Activated T-helper 1 cell treated with anti-CD3 and anti-CD28 coated beads, Interleukin-12 subunit alpha, Interleukin-12 subunit beta, Interleukin-2, Interleukin-4 antibody, amounts not matched to agents 30 ng/mL and 10 ng/mL and 1 ng/mL, durations not matched to agents 14 hours and 24 hours and 36 hours (primary cell): ENCODE measurements at places on chromosomes 12 and 14. TPM values are rescaled to one million over a fixed set of nuclear protein-coding genes. Genes with fewer than 3 reads are reported as not detected.

The TMPRSS12 gene
- not detected in 2 replicates for total RNA-seq

The CACNA1C gene
- total RNA-seq, result 0.18 and 0.27 TPM in 2 replicates

DNA sequence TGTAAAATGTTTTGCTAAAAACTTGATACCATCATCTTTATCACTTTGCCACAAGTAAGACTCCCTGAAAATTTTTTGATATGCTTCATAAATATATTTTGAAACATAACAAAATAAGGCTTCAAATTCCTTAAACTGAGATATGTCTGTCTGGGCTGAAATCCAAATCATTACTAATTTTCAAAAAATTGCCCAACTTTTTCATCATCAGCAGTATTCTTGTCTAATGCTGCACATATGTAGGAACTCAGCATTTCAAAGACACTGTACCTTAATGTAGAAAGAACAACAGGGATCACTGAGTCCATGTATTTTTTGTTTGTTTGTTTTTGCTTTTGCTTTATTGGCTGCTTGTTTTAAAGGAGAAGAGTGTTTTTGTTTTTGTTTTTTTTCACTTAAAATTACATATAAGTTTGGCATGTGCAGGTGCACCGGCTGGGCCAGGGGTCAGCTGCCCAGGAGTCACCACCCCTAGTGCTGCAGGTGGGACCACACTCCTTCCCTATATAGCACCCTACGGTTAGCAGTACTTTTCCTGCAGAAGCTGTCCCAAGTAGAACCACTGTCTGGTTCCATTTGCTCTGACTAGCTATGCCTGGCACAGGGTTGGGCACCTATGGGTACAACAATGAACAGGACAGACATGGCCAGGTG is 231.2 kb downstream of the PIK3C2G start:
- no peak overlapping the region for H3K27ac ChIP-seq
- no peaks in the 10 kb centered on the region for H3K27me3 ChIP-seq
- no peak overlapping the region for H3K4me3 ChIP-seq
- H3K4me1 ChIP-seq, result no peaks in the 10 kb centered on the region

The LTB4R2 gene
- total RNA-seq, result 8.9 and 10.3 TPM in 2 replicates

DNA sequence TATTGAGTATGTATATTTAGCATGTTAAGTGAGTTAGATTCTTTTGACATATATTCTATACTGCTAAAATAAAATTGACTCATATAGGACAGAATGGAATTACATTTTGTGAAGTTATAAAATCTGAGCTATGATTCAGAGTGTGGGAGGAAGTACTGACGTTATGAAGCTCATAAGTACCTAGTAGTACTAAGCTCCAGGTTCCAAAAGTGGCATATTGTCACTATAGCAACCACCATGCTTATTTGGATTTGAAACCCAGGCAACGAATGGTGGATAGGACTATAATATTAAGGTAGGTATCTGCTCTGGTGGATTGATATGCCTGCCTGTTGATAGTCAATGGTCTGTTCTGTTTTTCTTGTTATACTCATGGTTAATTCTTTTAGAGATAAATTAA is 2.2 kb upstream of the FBXO33 start:
- H3K27ac ChIP-seq, result no peak overlapping the region
- DNase-seq, result no peak
- H3K4me1 ChIP-seq, result peaks cover 27% of the 10 kb centered on the region
- H3K36me3 ChIP-seq, result peaks cover 2% of the 10 kb centered on the region

The ADAM21 gene
- not detected in 2 replicates for total RNA-seq

- H3K4me1 ChIP-seq, result no peaks in the 10 kb centered on the region
- no peak overlapping the region for H3K27ac ChIP-seq
- no peak for DNase-seq
These were observed 60.5 kb upstream of the OR10AD1 start for GRCh38 chr12:48263617-48264016.

The ASB2 gene
- total RNA-seq, result 21.1 and 23.4 TPM in 2 replicates

The MMAB gene
- total RNA-seq, result 41.9 and 42.2 TPM in 2 replicates

- H3K4me1 ChIP-seq, result no peaks in the 10 kb centered on the region
- no peak for DNase-seq
- no peak overlapping the region for H3K27ac ChIP-seq
- H3K36me3 ChIP-seq, result no peaks in the 10 kb centered on the region
These were observed 31.1 kb upstream of the IFNG-AS1 start for GRCh38 chr12:67958187-67958586.

- DNase-seq, result no peak
- no peaks in the 10 kb centered on the region for H3K4me1 ChIP-seq
- H3K27me3 ChIP-seq, result peaks cover 5% of the 10 kb centered on the region
- no peak overlapping the region for H3K27ac ChIP-seq
- no peaks in the 10 kb centered on the region for H3K36me3 ChIP-seq
These were observed 56.1 kb downstream of the FIGNL2 start for GRCh38 chr12:51792417-51792816.

The ZNF219 gene
- 8.2 and 8.3 TPM in 2 replicates for total RNA-seq

DNA sequence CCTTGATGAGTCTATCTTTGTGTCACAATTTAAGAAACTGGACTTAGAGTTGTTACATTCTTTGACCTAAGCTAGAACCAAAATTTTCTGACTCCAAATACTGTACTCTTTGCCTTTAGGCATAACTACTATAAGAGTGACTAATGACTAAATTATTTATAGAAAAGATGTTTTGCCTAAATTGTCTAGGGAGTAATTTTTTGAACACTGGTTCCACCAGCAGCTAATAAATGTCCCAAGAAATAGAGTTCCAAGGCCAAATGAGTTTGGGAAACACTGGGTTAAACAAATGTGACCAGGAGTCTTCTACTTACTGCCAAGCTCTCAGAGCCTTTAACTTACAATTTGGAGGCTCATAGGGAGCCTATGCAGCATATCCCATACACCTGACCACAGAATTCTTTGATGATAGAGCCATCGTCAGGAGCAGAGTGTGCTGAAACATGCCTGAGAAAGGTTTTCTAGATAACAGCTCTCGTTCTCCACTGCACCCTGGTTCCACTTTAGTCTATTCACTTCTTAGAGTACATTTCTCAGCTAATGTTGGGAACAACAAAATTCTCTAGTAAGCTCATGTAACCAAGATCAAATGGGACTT is 215.9 kb upstream of the HMGA2 start:
- H3K4me3 ChIP-seq, result no peak overlapping the region
- no peaks in the 10 kb centered on the region for H3K27me3 ChIP-seq
- DNase-seq, result no peak
- no peaks in the 10 kb centered on the region for H3K36me3 ChIP-seq
- no peak overlapping the region for H3K27ac ChIP-seq
- H3K4me1 ChIP-seq, result no peaks in the 10 kb centered on the region

GRCh38 chr12:29396774-29397173 is 15.8 kb upstream of the ERGIC2 start:
- H3K27ac ChIP-seq, result no peak overlapping the region
- no peak for DNase-seq
- no peak overlapping the region for H3K4me3 ChIP-seq
- peaks cover 8% of the 10 kb centered on the region for H3K27me3 ChIP-seq
- no peaks in the 10 kb centered on the region for H3K36me3 ChIP-seq
- H3K4me1 ChIP-seq, result no peaks in the 10 kb centered on the region

The CCDC91 gene
- 12.9 and 15.0 TPM in 2 replicates for total RNA-seq

GRCh38 chr12:105705765-105706164 is 375.3 kb downstream of the C12orf75 start:
- H3K27me3 ChIP-seq, result no peaks in the 10 kb centered on the region
- no peak overlapping the region for H3K27ac ChIP-seq
- no peak for DNase-seq

DNA sequence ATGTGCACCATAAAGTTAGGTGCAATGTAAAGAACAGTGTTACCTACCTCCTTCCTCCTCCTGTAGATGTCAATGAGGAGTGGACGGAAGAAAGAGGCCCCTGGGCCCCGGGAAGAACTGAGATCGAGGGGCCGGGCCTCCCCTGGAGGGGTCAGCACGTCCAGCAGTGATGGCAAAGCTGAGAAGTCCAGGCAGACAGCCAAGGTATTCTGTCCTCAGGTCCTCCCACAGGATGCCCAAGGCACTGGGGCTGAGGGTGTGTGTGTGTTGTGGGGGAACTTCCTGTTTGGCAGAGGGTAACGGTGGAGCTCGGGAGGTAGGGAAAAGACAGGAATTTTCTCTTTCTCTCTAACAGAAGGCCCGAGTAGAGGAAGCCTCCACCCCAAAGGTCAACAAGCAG is 6.4 kb downstream of the ATN1 start:
- no peaks in the 10 kb centered on the region for H3K27me3 ChIP-seq
- peaks cover 76% of the 10 kb centered on the region for H3K4me1 ChIP-seq
- H3K4me3 ChIP-seq, result peak overlapping the region; percentile 25
- peak overlapping the region; percentile 98 for H3K27ac ChIP-seq
- no peak for DNase-seq

DNA sequence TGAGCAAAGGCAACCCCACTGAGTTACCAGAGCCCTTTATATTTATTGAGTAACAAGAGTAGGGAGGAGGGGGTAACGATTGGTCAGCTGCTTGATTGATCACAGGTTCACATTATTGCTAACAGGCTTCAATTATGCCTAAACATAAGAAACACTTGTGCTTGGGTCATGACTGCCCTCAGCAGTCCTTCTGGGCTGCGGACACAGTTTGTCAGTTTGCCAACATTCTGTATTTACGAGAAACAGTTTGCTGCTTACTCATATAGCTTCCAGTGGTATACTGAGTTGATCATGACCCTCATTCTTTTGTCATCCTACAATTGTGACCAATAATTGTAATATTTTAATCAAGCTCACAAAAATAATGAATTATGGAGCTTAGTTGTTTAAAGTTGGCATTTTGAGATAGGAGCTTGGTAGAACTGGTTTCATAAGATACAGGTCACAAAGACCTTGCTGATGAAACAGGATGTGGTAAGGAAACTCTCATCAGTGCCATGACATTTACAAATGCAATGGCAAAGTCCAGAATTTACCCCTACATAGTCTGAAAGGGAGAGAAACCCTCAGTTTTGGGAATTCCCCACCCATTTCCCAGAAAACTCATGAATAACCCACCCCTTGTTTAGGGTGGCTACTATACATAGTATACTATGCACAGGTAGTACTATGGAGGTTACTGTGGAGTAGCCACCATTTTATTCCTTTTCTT is 1421.0 kb upstream of the FLRT2 start:
- H3K36me3 ChIP-seq, result no peaks in the 10 kb centered on the region
- H3K4me1 ChIP-seq, result no peaks in the 10 kb centered on the region
- no peak overlapping the region for H3K4me3 ChIP-seq
- no peak overlapping the region for H3K27ac ChIP-seq
- DNase-seq, result no peak
- H3K27me3 ChIP-seq, result no peaks in the 10 kb centered on the region

DNA sequence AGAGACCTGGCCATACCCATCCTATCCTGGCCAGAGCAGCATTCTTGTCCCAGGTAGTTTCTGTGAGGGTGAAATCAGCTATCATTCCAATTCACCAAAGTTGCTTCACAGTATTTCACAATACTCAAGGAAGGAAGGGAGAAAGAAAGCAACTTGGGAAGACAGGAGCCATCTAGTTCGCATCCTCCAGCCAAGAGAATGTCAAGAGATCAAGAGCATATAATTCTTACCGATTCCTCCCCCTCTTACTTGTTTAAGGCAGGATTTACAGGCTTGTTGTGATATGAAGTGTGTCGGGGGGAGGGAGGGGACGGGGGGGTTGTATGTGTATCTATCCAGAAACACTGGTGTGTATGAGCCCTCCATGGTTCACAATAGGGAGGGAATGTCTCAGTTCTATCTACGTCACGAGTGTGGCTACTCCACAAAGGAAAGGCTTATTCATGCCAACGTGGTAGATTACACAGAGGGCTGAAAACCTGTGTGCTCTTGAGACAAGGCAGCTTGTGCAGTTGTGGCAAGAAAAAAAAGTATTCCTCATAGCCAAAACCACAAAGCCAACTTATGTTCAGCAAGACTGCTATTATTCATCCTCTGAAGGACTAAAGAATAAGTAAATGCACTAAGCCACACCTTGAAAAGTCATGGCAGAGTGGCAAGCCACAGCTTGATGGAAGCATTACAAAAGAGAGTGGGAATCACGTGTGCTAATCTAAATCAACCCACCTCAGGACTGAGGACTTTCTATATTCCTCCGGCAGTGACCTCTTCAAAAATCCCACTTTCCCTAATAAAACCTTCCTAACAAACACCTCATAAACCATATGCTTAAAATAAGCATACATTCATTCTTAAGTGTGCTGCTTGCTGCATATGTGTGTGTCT is 35.0 kb downstream of the CORO1C start:
- no peaks in the 10 kb centered on the region for H3K27me3 ChIP-seq
- DNase-seq, result no peak
- H3K36me3 ChIP-seq, result peaks cover 33% of the 10 kb centered on the region

The RASAL1 gene
- total RNA-seq, result 0.10 and 0.34 TPM in 2 replicates

DNA sequence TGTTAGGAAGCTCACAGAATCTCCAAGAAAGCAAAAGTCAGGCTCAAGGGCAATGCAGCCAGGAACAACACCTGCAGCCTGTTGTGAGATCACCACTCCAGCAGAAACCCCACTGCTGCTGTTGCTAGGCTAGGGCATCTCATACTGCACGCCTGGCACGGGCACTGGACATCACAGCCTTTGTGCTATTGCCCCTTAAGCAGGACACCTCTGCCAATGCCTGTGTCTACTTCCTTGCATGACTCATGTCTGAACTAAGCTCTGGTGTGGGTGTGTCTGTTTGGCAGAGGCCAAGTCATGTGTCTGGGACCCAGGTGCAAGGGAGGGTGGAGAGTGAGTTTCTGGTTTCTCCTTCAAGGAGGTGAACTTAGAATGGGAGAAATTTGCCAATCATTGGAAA is 10.0 kb upstream of the DDX47 start:
- DNase-seq, result peak; percentile 48
- H3K4me1 ChIP-seq, result peaks cover 58% of the 10 kb centered on the region
- H3K27ac ChIP-seq, result peak overlapping the region; percentile 84
- H3K4me3 ChIP-seq, result peak overlapping the region; percentile 49
- H3K36me3 ChIP-seq, result peaks cover 2% of the 10 kb centered on the region
- no peaks in the 10 kb centered on the region for H3K27me3 ChIP-seq

- peaks cover 10% of the 10 kb centered on the region for H3K27me3 ChIP-seq
- H3K27ac ChIP-seq, result no peak overlapping the region
- H3K4me1 ChIP-seq, result no peaks in the 10 kb centered on the region
- H3K36me3 ChIP-seq, result no peaks in the 10 kb centered on the region
- no peak overlapping the region for H3K4me3 ChIP-seq
- DNase-seq, result no peak
These were observed 28.7 kb downstream of the AICDA start for GRCh38 chr12:8584004-8584403.

DNA sequence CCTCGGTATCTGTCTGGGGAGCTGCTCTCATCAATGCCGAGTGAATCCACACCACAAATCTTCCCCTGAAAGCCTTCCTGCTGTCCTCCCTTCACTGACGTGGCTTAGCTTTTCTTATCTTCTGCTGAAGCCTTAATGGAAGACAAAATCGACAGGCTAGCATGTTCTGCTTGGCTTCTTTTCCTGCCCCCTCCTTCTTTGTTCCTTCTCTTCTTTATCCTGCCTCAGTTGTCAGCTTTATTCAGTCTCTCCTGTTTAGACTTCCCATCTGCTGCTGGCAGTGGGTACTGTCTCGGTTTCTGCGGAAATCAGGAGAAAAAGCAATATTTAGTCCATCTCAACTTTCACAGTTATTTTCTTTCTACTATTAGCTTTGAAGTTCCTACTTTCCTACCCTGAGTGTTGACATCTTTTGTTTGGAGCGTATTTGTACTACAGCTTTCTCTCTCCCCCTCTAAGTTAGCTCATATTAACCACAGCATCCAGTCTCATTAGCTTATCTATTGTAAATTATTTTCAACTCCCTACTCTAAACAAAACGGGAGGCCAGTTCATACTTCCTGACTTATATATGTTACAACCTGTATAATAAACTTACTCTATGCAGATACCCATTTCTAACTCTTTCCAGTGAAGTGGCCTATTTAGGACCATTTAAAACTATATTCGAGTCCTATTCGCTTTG is 226.0 kb downstream of the DACT1 start:
- H3K4me1 ChIP-seq, result no peaks in the 10 kb centered on the region
- DNase-seq, result no peak
- no peak overlapping the region for H3K4me3 ChIP-seq
- H3K27ac ChIP-seq, result no peak overlapping the region
- H3K36me3 ChIP-seq, result no peaks in the 10 kb centered on the region
- H3K27me3 ChIP-seq, result no peaks in the 10 kb centered on the region
